Non-pigmented ciliary epithelial cell (primary cell): ENCODE measurements at places on chromosomes 1 and 21.

GRCh38 chr1:212452323-212453155 lies 19.8 kb downstream of the NENF start:
- no peak for DNase-seq

DNA sequence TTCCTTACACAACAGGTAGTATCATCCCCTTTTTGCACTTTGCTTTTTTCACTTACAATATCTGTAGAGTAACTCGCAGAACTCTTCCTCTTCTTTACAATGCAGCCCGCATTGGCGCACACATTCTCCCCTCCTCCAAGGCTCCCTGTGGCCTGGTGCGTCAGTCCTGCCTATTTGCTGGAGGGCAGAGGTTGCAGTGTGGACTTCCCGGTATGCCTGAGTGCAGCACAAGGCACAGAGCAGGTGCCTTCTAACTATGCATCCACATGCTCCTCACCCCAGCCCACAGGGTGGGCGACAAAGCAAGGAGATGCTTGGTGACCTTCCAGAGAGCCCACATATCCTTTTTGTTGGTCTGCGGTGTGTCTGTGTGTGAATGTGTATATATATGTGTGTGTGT lies 53.3 kb downstream of the ARHGEF11 start:
- DNase-seq, result no peak

DNA sequence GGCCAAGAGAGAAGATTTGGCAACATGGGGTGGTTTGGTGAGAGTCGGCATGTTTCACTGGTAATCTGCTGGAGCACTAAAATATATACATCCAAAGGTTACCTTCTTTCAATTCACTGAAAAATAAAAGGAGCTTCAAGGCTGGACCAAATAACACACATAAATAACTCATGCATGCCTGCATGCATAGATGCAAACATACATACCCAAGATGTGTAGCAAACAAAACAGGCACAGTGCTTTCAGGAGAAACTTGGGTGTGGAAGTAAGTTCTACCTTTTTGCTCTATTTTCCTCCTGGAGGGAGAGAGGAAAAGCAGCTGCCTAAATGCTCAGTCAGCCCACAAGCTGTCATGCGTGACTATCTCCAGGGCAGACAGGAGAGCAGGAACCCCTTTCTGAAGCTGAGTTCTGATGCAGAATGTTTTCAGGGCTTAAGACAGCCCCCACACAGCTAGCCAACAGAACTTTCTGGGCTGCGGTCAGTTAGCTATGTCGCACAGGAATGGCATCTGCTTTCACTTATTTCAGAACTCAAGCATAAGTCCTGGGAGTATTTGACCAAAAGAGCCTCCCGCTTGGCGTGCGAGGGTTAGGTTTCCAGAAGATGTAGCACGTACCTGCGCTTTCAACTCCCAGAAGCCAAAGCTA lies 166.2 kb downstream of the TOMM20 start:
- DNase-seq, result peak; percentile 99

DNA sequence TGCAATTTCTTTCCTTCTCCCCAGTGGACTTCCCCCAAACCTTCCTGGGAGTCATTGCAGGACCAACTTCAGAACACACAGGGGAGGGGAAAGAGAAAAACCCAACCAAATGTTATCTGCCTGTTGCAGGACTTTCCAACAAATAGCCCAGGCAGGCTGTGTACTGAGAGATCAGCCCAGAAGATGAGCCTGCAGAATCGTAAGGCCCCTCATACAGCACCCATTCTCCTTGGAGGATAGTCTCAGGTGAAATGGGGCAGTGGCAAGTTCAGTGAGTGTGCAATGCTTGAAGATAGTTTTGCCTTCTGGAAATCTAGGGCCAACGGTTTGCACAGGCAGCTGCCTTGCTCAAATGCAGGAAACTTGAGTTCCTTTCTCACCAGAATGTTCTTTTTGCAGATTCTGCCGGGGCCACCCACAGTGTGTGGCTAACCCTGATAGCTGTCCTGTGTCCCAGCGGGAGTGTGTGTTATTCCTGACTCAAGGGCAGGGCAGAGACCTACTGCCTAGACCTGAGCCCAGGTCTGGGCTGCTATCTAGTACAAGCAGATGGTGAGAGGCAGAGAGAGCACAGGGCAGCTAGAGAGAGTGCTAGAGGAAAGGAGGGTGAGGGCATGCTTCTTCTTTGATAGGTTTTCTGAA lies 48.8 kb downstream of the GADD45A start:
- no peak for DNase-seq

DNA sequence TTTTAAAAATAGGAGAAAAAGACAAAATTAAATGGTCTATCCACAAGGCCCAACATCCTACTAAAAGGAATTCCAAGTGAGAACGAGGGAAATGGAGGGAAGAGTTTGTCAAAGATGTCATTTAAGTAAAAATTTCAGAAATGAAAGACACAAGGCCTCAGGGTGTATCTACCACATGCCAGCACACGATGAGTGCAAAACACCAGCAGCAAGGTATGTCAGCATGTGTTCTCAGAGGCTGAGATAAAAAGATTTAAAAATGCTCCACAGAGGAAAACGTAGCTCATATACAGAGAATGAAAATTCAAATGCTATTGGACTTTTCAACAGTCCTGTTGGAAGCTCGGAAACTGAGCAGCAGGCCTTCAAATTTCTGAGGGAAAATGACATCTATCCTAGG lies 42.0 kb downstream of the RHOU start:
- no peak for DNase-seq

- DNase-seq, result no peak
Observed at GRCh38 chr1:115144176-115144575, 54.9 kb upstream of the TSPAN2 start.

GRCh38 chr1:151010346-151010726 lies 2.1 kb downstream of the PRUNE1 start:
- no peak for DNase-seq

DNA sequence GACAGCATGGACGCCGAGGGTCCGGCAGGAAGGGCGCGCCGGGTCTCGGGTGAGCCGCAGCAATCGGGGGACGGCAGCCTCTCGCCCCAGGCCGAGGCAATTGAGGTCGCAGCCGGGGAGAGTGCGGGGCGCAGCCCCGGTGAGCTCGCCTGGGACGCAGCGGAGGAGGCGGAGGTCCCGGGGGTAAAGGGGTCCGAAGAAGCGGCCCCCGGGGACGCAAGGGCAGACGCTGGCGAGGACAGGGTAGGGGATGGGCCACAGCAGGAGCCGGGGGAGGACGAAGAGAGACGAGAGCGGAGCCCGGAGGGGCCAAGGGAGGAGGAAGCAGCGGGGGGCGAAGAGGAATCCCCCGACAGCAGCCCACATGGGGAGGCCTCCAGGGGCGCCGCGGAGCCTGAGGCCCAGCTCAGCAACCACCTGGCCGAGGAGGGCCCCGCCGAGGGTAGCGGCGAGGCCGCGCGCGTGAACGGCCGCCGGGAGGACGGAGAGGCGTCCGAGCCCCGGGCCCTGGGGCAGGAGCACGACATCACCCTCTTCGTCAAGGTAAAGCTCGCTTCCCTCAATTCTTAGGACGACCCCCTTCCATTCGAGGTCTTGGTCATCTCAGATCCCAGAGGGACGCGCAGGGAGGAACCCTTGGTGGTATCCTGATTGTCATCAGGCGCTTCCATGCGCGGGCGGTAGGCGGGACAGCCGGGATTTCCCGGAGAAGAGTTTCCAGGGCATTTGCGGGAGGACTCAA lies 1.6 kb downstream of the CLIC6 start:
- no peak for DNase-seq

GRCh38 chr1:152940614-152941013 lies 6.4 kb upstream of the SPRR5 start:
- no peak for DNase-seq

- no peak for DNase-seq
Observed at GRCh38 chr1:232797856-232798510, 7.2 kb upstream of the MAP10 start.
